ENCODE measurements at places on chromosomes 12 and 14. TPM values are rescaled to one million over a fixed set of nuclear protein-coding genes. Genes with fewer than 3 reads are reported as not detected.

The MIP gene
- not detected for total RNA-seq

The RILPL2 gene
- total RNA-seq = 3.2 TPM

The RBP5 gene
- total RNA-seq = 0.95 TPM

The SLC10A1 gene
- not detected for total RNA-seq

The PLXNC1 gene
- total RNA-seq = 4.1 TPM

- H3K4me1 ChIP-seq = peaks cover 14% of the 10 kb centered on the region
- H3K4me3 ChIP-seq = no peak overlapping the region
- peak overlapping the region; percentile 69 for H3K27ac ChIP-seq
- DNase-seq = no peak
- H3K36me3 ChIP-seq = no peaks in the 10 kb centered on the region
Measured at GRCh38 chr14:63283884-63284248, 34.9 kb downstream of the GPHB5 start.
